ENCODE measurements at places on chromosomes 16 and 17.
A peak's percentile ranks its signal among the peaks of the same experiment; 100 is the strongest.

DNA sequence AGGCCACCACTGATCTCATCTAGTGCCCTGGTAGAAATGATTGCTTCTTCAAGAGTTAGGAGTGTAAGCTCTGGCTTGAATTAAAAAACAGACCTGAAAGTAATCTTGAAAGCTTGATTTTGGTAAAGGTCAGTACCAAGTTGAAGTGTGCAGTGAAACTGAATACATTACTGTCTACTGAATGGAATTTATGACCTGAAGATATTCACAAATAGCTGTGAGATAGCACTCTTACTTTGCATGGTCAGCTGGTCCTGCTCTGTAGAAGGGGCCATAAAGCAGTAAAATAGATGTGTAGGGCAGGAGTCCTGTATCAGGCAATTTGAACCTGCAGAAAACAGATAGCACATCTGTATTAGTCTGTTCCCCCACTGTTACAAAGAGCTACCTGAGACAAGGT, 78.6 kb downstream of the MYH13 start:
- no peak for DNase-seq

DNA sequence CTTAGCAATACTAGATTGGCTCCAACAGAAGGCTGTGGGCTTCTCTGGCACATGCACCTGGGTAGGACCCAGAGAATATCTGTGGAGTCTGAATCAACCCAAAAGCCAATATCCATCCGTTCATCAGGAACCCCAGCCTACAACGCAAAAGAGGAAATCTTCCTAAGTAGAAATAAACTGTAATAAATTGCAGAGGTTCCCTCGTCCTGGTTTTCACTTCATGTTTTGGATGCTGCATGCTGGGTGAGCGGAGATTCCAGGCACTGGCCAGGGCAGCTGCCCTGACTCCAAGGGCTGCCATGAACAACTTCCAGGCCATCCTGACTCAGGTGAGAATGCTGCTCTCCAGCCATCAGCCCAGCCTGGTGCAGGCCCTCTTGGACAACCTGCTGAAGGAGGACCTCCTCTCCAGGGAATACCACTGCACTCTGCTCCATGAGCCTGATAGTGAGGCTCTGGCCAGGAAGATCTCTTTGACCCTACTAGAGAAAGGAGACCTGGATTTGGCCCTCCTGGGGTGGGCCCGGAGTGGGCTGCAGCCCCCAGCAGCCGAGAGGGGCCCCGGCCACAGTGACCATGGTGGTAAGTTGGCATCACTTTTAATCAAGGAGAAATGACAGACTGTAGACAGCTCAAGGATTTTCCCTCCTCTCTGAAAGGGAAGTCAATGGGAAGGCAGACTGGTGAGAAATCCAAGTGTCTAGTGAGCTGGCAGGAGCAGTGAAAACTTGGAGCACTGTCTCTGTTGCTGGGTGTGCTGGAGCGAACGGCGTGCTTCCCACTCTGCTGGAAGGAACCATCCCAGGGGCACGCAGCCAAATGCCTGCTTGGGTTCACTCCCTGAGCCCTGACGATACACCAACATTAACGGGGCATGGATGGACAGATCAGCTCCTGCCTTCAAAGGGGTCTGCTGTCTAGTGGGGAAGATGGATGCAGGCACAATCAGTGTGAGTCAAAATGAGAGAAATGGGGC, 10.7 kb upstream of the CIITA start:
- DNase-seq = no peak

- no peak for DNase-seq
Measured at GRCh38 chr16:2029350-2029749, 2.6 kb downstream of the NHERF2 start.

DNA sequence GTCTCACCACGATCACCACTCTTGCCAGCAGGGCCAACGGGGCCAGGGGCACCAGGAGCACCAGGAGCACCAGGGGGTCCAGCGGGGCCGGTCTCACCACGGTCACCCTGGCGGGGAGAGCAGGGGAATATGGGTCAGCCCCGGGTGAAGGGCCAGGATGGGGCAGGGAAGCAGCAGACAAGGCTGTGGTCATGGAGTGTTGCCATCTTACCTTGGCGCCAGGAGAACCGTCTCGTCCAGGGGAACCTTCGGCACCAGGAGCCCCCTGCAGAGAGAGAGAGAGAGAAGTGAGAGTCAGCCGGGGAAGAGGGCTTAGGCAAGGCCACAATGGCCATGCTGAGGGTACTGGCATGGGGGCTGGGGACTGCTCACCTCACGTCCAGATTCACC, 12.9 kb downstream of the COL1A1 start:
- no peak for DNase-seq

DNA sequence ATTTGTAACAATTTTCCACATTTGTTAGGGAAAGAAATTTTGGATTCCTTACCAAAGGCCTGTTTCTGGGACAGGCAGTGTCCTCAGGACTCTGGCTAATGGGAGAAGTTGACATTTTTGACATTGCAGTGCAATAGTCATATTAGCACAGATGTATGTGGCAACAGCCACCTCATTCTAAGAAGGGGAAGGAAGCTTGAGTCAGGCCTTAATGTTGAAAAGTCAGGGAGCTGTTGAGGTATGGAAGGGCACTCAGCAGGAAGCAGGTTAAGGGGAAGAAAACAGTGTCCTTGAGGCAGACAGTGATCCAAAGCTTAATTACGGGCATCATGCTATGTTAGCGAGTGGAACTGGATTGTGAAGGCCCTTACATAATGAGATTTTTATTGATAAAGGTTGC, 20.9 kb downstream of the AKTIP start:
- DNase-seq = no peak

DNA sequence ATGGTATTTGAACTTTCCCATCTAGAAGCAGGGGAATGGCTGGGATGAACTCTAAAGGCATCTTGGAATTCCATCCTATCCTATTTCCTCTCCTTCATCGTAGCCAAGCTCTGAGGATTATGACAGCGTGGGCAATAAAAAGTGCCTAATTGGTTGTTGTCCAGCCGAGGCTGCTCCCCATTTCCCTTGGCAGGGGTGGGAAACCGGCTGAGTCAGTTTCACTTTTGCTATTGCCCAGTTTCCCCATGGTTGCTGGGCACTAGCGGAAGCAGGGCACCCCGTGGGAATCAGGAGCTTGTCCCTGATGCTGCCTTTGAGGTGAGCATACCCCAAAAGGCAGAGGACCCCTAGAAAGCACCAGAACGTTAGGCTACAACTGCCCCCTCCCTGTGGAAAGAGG, 13.8 kb upstream of the SP2 start:
- no peak for DNase-seq

GRCh38 chr17:67569015-67569451, 148.7 kb upstream of the NOL11 start:
- DNase-seq = no peak

- DNase-seq = no peak
Measured at GRCh38 chr17:55895112-55895759, 144.4 kb downstream of the PCTP start.

- DNase-seq = peak; percentile 31
Measured at GRCh38 chr16:11405331-11406176, 60.3 kb downstream of the RMI2 start.

DNA sequence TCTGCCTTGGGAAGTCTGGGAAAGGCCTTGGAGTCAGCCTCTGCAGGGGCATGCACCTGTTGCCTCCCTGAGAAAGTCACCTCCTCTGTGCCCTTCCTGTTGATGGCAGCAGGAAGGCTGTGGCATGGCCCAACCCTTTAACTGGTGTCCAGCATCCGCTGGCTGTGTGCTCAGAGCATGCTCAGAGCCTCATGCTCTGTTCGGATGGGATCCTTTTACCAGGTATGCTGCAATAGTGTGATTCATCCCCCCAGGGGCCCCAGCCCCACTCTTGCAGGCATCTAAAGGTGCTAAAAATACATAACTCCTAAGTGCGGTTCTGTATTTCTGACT, 24.9 kb downstream of the KLHL36 start:
- no peak for DNase-seq

- DNase-seq = no peak
Measured at GRCh38 chr17:76901542-76902197, 33.5 kb downstream of the MGAT5B start.

GRCh38 chr17:67520252-67520906, 143.3 kb downstream of the PITPNC1 start:
- DNase-seq = no peak

DNA sequence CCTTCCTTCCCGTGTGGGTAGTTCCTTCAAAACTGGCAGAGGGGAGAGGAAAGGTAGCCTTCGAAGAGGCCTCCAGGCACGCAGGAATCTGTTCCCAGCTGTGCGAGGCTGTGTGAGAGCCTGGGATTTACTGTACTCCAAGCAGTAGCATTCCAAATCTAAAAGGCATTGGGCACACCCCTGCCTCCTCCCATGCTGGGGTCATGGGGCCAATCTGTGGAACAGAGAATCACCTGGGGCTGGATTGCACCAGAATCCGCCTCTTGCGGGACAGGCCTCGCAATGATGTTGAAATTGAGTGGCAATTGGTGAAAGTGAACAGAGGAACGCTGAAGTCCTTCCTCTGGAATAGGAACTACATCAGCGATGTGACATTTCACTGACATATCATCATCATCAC, 72.5 kb upstream of the IRX3 start:
- no peak for DNase-seq

- no peak for DNase-seq
Measured at GRCh38 chr17:1244606-1245012, 25.6 kb upstream of the BHLHA9 start.

- DNase-seq = no peak
Measured at GRCh38 chr16:75443298-75443697, 10.0 kb upstream of the CFDP1 start.

GRCh38 chr17:35086931-35087573, 23.5 kb upstream of the RFFL start:
- DNase-seq = peak; percentile 13

DNA sequence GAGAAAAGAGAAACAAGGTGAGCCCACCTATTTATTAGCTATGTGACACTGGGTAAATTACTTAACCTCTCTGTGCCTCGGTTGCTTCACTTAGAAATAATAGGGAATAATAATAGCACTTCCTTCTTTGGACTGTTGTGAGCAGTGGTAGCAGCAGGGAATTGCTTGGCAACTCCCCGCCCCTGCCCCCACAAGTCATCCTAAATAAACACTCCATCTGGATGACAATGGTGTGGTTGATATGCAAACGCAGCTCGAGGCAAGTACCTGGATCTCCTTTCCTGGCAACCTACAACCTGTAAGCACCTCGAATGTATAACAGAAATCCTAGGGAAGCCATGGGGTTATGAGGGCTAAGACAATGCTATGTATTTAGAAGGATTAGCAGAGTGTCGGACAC, 9.1 kb downstream of the TEKT3 start:
- no peak for DNase-seq

DNA sequence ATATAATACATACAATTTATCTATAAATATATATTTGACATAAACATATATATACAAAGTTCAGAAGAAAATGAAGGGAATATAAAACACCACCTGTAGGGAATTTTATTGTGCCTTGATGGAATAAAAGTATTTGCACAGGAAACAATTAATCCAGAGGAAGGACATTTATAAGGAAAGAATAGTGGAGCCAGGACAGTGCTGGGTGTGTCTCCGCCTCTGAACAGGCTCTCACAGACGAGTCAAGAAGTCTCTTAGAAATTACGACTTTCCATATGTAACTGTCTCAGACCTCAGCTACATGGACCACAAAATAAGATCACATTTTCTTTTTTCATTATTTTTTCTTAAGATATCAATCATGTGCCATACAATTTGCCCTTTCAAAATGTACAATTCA, 93.9 kb downstream of the TMEM114 start:
- no peak for DNase-seq

- no peak for DNase-seq
Measured at GRCh38 chr16:30656388-30656787, 1.8 kb upstream of the FBRS start.

GRCh38 chr17:28500712-28501379, 5.3 kb upstream of the FOXN1 start:
- DNase-seq = no peak

DNA sequence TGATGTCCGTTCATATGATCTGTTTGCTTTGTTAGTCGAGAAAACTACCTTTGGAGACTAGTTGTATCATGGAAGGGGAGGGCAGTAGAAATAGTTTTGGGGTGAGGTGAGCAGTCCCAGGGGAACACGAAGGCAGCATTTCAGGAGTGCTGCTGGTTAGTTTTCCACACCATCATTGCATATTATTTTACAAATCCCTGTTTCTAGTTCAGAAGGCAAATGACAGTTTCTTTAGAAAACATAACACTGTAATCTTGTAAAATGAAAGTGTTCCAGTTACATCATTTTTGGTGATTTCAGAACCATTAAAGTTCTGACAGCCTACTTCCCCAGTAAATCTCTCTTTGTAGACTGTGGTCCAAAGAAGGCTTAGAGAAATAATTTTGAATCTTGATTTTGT, 25.4 kb downstream of the BANP start:
- DNase-seq = no peak

- DNase-seq = no peak
Measured at GRCh38 chr17:32520737-32521404, 34.1 kb downstream of the CDK5R1 start.

DNA sequence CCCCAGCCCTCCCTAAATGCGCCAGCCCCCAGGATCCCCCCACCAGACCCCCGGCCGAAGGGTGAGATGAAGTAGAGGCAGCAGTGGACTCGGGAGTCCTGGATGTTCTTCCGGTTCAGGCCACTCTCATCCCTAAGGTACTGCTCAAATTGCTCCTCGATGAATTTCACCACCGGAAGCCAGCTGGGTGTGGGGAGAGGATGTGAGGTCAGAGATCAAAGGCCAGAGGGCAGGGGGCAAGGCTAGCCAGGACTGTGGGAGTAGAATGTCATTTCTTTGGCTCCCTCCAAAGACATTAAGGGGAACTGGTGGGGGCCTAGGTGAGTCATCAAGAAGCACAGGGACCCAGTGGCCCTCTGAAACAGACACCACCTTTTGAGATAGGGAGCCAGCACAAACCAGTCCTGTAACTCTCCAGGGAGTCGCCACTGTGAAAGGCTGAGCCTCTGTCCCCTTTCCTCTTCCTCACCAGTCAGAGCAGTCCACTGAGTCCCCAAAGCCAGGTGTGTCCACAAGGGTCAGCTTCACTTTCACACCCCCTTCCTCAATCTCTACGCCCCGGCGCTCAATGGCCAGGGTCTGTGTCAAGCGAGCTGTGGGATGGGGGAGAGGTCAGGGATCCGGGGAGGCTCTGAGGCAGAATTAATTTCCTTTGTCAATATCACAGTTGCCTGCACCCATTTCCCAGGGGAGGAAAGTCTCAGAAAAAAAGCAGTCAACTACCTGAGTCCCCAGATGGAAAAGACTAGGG, 895 bp downstream of the SEPTIN1 start:
- DNase-seq = no peak

- no peak for DNase-seq
Measured at GRCh38 chr17:35238821-35239220, 4.1 kb upstream of the SLFN5 start.

GRCh38 chr17:48597528-48597777, 3.9 kb upstream of the HOXB5 start:
- no peak for DNase-seq

GRCh38 chr17:65156185-65156834, 19.1 kb downstream of the RGS9 start:
- no peak for DNase-seq
